ENCODE measurements at places on chromosomes 1 and 21.
A peak's percentile ranks its signal among the peaks of the same experiment; 100 is the strongest.

DNA sequence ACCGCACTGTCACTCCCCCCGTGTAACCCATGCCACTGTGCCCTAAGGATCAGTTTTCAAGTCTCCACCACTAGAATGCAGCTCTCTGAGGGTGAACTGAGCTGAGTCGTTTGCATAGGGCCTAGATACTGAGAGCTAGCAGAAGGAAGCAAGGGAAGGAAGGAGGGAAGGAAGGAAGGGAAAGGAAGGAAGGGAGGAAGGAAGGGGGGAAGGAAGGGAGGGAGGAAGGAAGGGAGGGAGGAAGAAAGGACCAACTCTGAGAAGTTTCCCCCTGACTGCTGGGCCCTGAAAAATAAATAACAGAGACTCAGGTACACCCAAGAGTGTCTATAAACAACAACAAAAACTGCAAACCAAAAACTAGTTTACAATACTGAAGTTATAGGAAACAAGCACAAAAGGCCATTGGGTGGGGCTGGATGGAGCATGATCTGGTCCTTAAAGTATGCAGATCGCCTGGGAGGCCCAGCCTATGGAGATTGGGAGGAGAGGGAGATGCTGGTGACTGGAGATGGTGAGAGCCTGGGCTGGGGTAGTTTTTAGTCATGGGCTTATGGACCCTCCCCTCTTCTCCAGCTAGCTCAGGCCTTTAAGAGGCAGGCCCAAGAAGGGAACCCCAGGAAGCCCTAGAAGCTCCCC is 1.7 kb upstream of the MRPS15 start:
- no peak for DNase-seq

- no peak for DNase-seq
Measured at GRCh38 chr1:29196863-29197589, 15.3 kb upstream of the SRSF4 start.

- DNase-seq, result no peak
Measured at GRCh38 chr1:226945106-226945857, 5.2 kb downstream of the COQ8A start.

GRCh38 chr1:9169601-9170137 is 40.8 kb upstream of the GPR157 start:
- DNase-seq, result no peak

DNA sequence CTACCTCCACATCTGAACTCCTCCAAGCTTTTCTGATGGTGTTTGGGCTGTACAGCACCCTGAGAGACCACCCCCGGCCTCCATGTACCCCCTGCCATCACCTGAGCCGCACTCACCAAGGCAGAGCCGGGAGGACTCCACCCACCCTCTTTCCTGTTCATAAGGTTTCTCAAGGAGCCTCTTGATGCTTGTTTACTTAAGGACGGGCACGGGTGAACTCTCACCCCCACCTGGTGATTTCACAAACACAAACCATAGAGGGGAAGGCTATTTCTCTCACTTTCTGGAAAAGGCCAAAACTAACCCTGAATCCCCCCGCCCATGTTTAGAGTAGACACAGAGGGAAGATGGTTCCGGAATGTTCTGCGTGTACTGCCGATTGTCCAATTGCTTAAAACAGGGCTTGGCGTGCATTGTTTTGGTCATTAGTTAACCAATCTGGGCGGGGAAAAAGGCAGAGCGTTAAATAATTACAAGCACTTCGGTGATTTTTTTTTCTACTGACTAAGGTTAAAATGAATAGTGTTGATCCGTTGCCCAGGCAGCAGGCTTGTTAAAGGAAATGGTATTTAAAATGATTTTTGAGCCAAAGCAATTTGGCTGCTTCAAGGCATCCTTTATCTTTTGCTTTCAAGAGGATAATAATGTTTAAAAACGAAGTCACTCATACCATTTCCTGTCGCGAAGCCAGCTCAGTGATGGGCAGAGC is 279.8 kb upstream of the VAMP3 start:
- no peak for DNase-seq

DNA sequence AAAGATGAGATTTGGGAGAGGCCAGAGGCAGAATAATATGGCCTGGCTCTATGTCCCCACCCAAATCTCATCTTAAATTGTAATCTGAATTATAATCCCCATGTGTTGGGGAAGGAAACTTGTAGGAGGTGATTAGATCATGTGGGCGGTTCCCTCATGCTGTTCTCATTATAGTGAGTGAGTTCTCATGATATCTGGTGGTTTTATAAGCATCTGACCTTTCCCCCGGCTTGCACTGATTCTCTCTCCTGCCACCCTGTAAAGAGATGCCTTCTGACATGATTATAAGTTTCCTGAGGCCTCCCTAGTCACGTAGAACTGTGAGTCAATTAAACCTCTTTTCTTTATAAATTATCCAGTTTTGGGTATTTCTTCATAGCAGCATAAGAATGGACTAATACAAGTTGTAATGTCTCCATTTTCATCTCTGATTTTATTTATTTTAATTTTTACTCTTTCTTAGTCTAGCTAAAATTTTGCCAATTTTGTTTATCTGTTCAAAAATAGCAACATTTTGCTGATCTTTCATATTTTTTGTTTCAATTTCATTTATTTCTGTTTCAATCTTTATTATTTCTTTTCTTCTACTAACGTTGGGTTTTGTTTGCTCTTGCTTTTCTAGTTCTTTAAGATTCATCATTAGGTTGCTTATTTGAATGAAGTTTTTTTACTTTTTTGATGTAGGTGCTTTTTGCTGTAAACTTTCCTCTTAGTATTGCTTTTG is 67.0 kb upstream of the ZRANB2 start:
- DNase-seq, result no peak

- DNase-seq, result no peak
Measured at GRCh38 chr1:61446531-61446991, 278.4 kb downstream of the TM2D1 start.

GRCh38 chr1:54229281-54229891 is 29.4 kb downstream of the MRPL37 start:
- DNase-seq, result no peak

DNA sequence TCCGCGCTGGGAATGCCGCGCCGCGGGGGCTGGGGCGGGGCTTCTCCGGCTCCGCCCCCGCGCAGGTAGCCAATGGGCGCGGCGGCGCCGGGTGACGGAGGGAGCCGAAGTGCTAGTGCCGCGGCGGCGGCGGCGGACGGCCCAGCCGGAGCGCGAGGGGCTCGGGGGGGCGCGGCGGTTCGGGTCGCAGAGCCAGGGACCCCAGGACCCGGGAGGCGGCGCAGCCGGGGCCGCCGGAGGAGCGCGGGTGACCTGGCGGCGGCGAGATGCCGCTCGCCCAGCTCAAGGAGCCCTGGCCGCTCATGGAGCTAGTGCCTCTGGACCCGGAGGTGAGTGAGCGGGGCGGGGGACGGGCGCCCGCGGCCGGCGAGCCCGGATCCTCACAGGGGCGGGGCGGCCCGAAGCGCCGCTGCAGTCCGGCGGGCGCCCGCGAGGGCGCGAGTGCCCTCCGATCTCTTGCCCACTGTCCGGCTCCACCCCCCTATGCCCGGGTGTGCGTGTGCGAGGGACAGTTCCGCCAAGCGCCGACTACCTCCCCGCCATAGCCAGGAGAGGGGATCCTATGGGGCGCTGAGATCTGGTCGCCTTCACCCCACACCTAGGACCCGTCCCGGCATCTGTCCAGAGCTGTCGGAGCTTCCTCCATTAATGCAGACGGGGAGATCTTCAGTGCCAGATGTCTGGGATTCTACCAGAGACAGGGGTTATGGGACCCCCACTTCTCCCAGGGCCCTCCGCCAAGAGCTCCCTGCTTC is at the start of gene RPS6KA1:
Gene RPS6KA1, plus strand, starts transcription at position 107 of the 755 bp plus-strand sequence. Its CDS starts 160 bp downstream, at position 267.
- no peak for DNase-seq

GRCh38 chr1:246698466-246699094 is 25.6 kb upstream of the SCCPDH start:
- DNase-seq, result no peak

- no peak for DNase-seq
Measured at GRCh38 chr1:188169971-188170370, 1341.2 kb downstream of the PLA2G4A start.

DNA sequence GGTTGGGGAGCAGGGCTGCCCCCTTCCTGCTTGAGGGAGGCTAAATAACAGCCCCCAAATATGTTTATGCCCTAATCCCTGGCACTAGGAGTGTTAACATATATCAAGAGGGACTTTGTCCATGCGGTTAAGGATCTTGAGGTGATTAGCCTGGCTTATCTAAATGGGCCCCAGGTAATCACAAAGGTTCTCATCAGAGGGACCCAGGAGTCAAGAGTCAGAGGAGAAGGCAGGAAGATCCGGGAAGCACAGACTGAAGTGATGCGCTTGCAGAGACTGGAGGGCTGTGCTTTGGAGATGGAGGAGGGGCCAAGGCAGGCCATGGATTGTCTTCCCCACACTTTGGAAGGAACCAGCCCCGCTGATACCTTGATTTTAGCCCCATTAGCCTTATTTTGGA is 86.4 kb downstream of the IER5 start:
- DNase-seq, result no peak

GRCh38 chr1:7369866-7370265 is 401.2 kb upstream of the VAMP3 start:
- no peak for DNase-seq

GRCh38 chr1:169584483-169585144 is 1.7 kb downstream of the F5 start:
- no peak for DNase-seq

DNA sequence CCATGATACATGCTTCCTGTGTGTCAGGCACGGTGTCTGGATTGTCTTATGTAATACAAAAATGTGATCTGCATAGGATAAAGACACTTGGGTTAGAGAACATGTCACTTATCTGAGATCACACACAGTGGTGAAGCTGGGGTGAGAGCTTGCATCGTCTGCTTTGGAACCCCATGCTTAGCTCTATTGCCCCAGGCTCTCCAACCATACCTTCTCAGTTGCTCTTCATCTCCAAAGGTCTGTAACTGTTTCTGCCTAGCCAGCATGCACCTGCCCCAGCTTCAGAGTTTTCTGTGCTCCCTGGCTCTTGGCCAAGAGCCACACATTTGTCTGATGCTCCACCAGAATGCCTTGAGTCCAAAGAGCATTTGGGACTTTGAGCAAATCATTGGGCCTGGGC is 93.9 kb upstream of the COG2 start:
- no peak for DNase-seq

DNA sequence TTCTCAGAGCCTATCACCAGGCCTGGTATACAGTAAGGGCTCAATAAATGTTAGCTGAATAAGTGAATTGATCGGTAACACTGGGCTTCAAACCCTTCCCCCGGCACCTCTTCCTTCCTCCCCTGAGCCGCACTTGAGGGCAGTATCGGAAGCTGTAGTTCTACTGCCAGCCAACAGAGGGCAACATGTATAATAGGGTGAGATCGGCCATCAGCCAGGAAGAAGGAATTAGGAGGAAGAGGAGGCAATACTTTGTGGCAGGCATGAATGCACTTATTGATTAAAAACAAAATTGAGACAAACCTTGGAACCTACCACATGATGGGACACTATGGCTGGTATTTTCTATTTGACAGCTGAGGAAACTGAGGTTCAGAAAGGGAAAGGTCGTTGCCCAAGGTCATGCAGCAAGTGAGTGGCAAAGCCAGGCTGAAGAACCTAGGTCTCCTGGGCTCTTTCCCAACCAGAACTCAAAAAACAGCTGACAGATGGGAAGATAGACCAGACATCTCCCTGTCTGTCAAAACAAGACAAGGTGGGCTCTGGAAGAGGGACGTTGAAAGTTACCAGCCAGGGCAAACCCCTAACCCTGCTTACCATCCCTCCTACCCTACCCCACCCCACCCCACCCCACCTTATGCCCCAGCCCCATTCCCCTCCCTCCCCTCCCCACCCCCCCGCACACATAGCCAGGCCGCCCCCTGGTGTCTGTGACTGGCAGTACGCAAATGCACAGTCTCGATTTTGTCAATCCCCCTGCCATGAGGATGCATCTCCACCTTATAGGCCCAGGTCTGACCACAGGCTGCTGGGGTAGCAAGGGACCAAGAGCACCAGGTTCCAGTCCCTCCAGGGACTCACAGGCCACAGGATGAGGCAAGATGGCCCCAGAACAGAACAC is 107.3 kb upstream of the RUNX3 start:
- DNase-seq, result peak; percentile 61

- DNase-seq, result no peak
Measured at GRCh38 chr1:224182057-224182865, 779 bp upstream of the DEGS1 start.

DNA sequence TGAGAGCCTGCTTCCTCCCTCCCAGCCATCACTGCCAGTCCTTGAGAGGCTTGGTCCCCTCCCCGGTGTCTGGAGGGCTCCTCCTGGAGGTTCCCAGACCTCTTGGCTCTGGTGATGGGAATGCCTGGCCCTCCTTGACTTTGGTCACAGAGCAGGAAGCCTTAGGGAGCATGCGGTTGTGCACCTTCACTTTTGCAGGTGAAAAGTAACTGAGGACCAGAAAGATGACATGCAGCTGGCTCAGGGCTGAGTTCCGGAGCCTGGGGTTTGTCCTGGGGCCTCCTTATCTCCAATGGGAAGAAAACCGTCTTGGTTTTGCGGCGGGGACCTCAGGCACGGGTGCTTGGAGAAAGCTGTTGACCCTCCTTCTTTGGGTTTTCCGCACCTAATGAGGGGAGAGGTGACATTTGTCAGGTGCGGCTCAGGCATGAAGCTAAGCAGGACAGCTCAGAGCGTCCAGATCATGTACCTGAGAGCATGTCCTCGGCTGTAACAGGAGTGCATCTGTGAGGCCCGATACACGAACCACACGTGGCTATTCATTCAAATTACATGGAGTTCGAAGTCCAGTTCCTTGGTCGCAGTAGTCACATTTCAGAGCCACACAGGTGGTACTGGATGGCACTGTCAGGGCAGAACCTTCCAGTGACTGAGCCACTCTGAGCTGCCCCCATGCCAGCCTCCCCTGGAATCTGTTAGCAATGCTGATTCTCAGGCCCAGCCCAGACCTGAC is 608 bp upstream of the MX2 start:
- no peak for DNase-seq

- no peak for DNase-seq
Measured at GRCh38 chr1:227734546-227734855, 601 bp downstream of the JMJD4 start.

DNA sequence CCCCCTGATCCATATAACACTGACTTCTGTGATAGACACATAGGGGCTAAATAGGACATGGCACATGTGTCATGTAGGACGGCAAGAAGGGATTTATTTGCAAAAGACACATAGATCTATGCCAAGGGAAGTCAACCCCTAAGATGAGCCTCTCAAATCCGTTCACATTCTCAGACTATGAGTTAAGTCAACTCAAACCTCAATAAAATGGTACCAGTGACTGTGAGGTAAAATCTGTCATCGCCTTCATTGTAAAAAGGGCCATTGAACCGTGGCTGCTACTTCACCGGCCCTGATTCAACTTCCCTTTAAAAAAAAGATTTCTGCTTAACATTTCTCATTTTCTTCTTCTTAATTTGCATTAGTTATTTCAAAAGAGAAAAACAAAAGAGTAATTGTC is 144.0 kb downstream of the ZNF281 start:
- DNase-seq, result no peak

DNA sequence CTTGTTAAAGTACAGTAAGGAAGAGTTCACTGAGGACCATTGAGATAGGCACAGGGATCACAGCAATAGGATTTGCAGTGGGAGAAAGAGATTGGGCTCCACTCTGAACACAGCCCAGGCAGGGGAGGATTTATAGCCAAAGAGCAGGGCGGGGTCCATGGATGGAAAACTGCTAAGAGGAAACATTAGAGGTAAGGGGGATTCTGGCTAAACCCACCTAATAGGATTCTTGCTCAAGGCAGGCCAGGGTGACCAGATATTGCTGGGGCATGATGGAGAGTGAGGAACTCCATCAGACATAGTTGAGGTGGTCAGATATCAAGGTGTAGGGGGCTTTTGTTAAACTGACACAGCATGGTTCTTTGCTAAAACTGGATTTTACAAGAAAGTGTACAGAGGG is 372.8 kb downstream of the NPHP4 start:
- DNase-seq, result no peak

GRCh38 chr1:153220606-153221303 is 3.4 kb downstream of the PRR9 start:
- no peak for DNase-seq

- peak; percentile 57 for DNase-seq
Measured at GRCh38 chr1:3611170-3612019, at the start of gene MEGF6. Gene MEGF6, minus strand, starts transcription at chr1:3611508. Its CDS starts 240 bp downstream, at chr1:3611268.

Data from activated CD4-positive, alpha-beta T cell treated with anti-CD3 and anti-CD28 coated beads, Interleukin-2, amount 50 U/mL, for 24 hours (primary cell).